ENCODE measurements at places on chromosomes 7 and 10.

DNA sequence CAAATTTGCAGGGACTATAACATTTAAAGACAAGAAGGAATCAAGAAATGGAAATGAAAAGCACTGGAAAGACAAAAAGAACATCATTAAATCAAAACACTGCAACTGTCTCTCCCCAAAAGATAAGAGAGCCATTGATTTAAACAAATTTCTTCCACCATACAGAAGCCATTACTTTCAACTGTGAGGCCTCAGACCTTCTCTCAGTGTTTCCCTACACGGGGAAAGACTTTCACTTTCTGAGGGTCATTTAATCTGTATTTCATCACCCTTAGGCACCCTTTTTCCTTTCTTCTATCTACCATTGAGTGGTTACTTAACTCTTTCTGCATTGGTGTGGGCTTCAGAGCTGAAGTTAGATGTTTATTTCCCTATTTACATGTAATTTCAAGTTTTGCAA lies 47.5 kb downstream of the CCDC172 start:
- DNase-seq = no peak

DNA sequence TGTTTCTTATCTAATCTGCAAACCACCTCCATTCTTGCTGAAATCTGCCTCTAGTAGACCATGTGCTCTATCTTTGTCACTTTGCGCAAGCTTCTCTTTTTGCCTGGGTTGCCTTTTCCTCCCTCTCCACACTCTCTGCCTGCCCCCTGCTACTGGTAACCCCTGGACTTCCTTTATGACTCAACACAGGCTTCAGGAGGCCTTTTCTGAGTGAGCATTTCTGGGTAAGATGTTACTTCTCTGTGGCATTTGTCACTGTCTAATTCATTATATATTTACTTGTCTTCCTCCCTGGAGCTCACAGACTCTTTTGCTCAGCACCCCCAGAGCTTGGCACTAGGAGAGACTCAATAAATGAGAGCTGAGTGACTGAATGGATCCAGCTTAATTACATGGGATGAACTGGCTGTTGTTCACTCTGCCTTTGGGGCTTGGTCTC lies 8.4 kb downstream of the GOLGA7B start:
- no peak for DNase-seq

DNA sequence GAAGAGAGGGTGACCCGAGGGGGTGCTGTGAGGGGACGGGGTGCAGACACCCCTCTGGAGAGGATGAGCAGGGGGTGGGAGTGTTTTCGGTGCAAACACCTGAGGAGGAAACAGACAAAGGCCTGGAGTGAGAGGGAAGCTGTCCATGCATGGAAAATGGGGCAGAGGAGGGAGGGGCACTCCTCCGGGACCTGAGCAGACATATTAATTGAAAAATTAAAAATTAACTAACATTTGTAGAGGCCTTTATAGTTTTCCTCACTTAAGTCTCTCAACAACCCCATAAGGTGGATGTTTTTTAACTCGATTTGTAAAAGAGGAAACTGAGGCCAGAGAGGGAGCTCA lies 1.2 kb downstream of the VPS37D start:
- no peak for DNase-seq

GRCh38 chr10:13791483-13791882 lies 204.7 kb downstream of the PRPF18 start:
- DNase-seq = no peak

DNA sequence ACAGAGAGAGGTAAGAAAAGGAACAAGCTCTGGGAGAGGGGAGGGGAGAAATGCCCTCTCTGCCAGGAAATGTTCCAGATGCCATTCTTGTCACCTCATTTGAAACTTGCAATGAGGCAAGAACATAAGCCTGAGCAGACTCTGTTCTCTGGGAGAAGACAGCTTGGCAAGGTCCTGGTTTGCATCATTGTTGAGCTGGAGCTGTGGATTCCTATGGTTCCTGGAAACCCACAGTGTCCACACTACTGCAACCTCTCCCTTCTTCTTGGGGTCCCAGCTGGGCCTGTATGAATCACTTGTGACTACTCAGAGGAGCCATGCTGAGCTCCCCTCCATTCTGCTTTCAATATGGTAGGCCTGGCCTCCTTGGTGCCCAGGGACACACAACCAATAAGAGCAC lies 60.8 kb upstream of the HECTD2 start:
- no peak for DNase-seq

- no peak for DNase-seq
Observed at GRCh38 chr7:73429622-73430505, 3.7 kb upstream of the FZD9 start.

- DNase-seq = no peak
Observed at GRCh38 chr10:15316871-15317464, 54.1 kb downstream of the FAM171A1 start.

- no peak for DNase-seq
Observed at GRCh38 chr10:62087329-62087728, 181.3 kb downstream of the RTKN2 start.

DNA sequence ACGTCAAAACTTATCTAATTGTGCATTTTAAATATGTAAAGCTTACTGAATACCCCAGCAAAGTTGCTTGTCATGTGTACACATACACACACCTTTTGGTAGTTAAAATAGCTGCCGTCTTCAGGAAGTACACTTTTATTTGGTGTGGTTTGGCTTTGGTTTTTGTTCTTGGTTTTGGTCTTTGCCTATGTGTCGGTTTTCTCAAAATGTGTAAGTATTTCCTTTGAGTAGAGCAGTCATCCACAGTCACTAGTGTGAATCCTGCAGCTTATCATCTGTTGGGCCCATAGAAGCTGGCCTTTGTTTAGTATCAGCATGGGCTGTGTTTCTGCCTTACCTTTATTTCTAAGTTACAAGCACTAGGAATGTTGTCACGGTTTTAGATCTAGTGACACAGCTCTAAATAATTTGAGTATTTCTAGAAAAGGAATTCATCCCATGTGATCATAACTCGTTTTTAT lies 35.3 kb downstream of the NET1 start:
- no peak for DNase-seq
